SJSA1 (cell line): ENCODE measurements at places on chromosomes 11 and 22. TPM values are rescaled to one million over a fixed set of nuclear protein-coding genes. Genes with fewer than 3 reads are reported as not detected.

TECTA gene
- 0.03 and 0.09 TPM in 2 replicates for total RNA-seq

DNA sequence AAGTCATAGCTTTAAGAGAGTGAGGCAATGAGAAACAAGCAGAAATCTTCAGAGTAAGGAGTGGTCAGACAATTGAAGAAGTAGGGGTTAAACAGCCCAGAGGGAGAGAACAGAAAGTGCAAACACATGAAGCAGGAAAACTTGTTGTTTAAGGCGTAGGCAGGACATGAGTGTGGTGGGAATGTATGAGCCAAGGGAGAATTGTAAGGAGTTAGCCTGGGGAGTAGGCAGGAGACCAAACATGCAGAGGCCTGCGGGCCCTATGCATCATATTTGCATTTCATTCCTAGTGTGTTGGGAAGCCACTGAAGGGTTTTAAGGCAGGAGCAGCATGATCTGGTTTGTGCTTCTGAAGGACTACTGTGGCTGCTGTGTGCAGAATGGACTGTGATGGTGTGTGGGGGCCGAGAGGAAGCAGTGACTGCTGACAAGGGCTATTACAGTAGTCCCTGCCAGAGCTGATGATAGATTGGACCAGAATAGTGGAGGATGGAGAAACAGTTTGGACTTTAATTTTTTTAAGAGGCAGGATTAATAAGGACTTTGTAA, 179.9 kb upstream of the C11orf87 start:
- H3K36me3 ChIP-seq: no peaks in the 10 kb centered on the region
- H3K27ac ChIP-seq: no peak overlapping the region
- H3K27me3 ChIP-seq: no peaks in the 10 kb centered on the region
- H3K4me1 ChIP-seq: no peaks in the 10 kb centered on the region

- no peaks in the 10 kb centered on the region for H3K36me3 ChIP-seq
- H3K4me1 ChIP-seq: no peaks in the 10 kb centered on the region
- DNase-seq: no peak
Measured at GRCh38 chr11:12983336-12983735, 25.8 kb upstream of the RASSF10 start.

DNA sequence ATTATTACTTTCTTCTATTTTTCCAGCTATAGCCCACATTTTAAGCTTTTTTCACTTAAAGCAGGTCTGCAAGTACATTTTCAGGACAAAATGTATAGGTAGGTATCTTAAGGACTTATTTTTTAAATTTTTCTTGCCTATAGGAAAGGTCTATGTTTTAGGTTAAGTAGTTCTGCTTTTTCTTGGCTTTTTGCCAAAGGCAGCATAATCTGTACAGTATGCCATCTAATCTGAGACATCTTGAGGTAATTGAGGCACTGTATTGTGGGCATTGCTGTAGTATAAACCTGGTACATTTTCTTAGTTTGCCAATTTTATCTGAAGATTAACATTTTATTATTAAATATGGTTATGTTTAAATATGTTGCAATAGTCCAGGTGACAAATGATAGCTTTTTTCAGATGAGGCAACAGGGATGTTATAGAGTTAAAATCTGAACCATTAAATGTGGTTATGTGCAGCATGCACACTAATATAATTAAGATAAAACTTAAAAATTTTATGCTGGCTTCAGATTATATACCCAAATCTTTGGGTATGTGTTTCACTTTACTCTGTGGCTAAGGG, 42.9 kb downstream of the QSER1 start:
- H3K27ac ChIP-seq: no peak overlapping the region
- peaks cover 70% of the 10 kb centered on the region for H3K36me3 ChIP-seq
- no peaks in the 10 kb centered on the region for H3K27me3 ChIP-seq
- no peak for DNase-seq

DNA sequence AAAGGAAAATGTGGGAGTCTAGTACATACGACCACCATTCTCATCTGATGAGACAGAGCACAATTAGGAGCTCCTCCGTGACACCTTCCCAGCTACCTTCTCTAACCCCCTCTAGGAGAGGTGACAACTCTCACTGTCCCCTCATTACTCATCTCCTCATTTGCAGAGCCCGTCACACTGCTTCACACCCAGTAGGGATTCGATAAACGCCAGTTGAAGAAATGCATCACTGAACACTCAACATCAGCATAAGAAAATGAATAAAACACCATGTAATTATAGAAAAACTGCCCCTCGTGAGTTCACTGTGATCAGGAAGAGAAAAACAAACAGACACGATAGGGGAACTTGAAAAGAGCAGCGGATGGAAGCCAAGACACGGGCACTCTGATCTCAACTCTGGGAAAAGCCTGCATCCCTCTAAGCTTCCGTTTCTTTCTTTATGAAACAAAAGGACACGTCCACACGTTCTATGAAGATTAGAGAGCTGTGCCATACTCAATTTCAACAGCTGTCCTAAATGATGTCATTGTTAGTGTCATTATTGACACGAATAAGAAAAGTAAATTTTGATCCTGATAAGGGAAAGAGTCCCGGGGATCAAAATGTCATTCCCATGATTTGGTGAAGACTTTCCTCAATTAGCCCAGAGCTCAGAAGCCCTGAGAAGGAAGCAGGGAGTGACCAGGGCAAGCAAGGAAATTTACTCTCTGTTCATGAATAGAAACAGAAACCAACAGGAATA, 356.9 kb downstream of the LARGE1 start:
- H3K4me3 ChIP-seq: no peak overlapping the region
- DNase-seq: no peak
- no peaks in the 10 kb centered on the region for H3K4me1 ChIP-seq
